ENCODE measurements at places on chromosomes 4 and X.
A peak's percentile ranks its signal among the peaks of the same experiment; 100 is the strongest.

DNA sequence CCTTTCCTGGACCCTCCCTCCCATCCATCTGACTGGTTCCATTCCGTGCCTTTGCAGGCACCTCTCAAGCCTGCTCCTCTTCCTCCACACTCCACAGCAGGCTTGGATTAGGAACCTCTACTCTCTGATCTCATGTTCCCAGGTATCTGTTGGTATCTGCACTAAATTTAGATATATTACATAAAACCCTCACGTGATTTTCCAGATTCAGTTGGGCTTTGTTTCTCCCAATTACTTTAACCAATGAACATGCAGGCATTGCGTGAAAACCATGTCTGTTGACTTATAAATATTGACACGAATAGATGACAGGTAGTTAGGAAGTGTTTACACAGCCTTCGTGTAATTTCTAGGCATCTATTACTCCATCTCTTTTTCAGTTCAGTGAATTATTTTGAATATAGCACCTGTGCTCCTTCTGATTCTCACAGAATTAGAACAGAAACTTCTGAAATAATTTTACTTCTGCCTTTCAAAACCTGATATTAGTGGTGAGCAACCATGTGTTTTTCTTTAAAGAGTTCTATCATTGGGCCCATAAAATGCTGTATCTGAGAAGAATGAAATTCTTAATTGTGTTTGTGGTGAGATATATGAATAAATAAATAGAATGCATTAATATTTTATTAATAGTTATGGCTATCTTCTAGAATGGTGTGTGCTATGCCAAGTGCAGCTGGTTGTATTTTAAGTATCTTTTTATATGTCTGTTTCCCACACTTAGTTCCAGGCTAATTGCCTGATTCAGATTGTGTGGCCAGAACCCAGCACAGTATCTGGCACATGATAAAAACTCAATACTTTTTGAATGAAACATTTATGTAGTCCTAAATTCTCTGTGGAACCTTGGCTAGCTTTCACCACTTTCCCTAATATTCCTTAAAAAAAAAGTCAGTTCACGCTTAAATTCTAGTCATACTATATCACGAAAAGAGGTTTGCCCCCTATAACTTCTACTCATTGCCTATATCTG lies 304.8 kb downstream of the QDPR start:
- DNase-seq: no peak

GRCh38 chrX:112808007-112808406 lies 32.6 kb downstream of the AMOT start:
- DNase-seq: no peak

- no peak for DNase-seq
These were observed 184.2 kb downstream of the DHRSX start for GRCh38 chrX:2316534-2316933.

DNA sequence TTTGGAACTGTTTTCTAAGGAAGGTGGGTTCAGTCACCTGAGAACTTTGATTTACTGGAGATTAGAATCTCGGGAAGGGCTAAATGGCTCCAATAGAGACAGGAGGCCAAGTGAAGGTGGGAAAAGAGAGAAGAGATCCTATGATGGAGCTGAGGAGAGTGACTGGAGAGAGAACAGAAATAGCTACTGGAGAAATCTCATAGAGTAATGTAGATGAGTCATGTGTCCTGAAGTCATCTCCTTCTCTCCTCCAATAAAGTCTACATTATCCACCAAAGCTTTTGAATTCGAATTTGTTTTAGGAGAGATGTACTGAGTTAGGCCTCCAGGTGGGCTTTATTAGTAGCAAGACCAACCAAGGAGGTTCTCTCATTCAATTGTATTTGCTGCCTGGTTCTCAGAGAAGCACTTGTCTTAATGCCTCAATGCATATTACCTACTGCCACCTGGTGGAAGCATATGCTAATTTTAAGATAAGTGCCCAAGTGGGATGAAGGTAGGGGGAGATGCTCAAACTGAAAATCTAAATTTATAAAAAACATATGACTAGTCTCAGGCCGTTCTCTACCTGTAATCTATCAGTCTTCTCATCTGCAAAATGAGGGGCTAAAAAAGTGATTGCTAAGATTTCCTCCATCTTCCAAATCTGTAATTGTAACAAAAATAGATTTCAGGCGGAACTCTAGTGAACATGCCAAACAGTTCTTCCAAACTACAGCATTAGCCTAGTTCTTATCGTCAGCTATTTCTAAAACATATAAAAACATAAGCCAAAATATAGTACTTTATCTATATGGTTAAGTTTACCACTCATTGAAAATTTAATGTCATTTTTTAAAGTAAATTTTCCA lies 24.4 kb downstream of the TXK start:
- peak; percentile 29 for DNase-seq

DNA sequence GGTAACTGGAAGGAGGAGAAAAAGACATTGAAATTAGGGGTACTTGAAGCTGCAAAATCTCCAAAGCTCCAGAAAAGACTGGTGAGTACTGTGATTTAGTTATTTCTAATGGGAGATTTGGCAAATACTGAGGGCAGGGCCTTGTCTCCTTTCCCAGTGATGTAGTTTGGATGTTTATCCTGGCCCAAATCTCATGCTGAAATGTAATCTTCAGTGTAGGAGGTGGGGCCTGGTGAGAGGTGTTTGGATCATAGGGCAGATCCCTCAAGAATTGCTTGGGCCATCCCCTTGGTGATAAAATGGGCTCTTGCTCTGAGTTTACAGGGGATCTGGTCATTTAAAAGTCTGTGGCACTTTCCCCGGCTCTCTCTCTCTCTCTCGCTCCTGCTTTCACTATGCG lies 33.1 kb upstream of the GK start:
- DNase-seq: no peak

DNA sequence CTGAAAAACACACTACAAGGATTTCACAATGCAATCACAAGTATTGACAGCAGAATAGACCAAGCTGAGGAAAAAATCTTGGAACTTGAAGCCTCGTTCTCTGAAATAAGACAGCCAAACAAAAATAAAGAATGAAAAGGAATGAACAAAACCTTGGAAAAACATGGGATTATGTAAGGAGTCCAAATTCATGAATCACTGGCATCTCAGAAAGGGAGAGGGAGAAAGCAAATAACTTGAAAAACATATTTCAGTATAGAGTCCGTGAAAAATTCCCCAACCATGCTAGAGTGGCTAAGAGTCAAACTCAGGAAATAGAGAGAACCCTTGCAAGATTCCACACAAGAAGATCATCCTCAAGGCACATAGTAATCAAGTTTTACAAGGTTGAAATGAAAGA lies 178.5 kb upstream of the CTSO start:
- no peak for DNase-seq
